T-helper 17 cell (primary cell): ENCODE measurements at places on chromosomes 3 and 15.

- DNase-seq, result no peak
These were observed 225.9 kb upstream of the C2CD4B start for GRCh38 chr15:62390791-62391640.

DNA sequence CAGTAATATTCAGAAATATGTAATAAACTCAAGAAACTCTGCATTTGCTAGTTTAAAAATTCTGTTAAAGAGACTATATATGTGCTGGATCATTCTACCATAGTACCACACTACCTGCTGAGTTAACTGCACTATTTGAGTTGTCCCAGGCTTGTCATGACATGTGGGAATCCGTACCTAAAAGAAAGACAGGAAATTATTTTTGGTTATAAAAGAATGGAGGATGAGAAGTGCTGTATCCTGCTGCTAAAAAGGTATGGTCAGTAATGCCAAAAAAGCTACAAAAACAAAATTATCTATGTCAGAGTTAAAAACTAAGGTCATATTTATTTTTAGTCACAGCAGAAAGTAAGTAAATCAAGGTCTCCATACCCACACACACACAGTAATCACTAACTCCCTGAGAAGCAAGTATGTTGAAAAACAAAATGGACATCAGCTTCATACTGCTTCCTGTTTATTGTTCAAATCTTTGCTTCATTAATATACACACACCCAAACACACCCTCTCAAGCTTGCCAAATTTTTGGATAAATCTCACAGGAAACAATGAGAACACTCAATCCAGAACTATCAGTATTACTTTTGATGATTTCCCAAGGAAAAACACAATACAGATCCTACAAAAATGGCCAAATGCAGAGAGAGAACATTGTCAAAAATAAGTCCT, 33.7 kb downstream of the DENND6A start:
- no peak for DNase-seq

- no peak for DNase-seq
These were observed 25.3 kb upstream of the ZNF770 start for GRCh38 chr15:35013370-35013769.

GRCh38 chr15:60649845-60650548, 171.1 kb upstream of the ICE2 start:
- DNase-seq, result peak; percentile 18

DNA sequence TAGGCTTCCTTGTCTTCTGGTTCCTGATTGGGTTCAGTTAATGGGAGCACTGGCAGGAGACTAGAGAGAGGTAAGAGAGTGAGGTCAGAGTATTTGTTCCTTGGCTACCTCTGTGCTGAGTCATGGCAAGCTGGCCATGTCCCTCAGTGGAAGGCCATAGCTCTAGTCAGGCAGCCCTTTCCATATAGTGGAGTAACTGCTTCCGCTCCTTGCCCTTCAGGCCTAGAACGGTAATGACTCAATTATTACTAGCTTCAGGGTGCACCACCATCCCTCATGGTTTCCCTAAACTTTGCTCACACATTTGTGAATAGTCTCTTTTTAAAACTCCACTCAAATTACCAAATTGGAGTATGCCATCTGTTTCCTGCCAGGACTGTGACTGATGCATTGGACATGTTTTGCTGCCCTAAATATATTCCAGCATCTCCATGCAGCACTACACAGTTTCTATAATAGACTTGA, 10.5 kb upstream of the ANO10 start:
- no peak for DNase-seq
